ENCODE measurements at places on chromosomes 3 and 15.

DNA sequence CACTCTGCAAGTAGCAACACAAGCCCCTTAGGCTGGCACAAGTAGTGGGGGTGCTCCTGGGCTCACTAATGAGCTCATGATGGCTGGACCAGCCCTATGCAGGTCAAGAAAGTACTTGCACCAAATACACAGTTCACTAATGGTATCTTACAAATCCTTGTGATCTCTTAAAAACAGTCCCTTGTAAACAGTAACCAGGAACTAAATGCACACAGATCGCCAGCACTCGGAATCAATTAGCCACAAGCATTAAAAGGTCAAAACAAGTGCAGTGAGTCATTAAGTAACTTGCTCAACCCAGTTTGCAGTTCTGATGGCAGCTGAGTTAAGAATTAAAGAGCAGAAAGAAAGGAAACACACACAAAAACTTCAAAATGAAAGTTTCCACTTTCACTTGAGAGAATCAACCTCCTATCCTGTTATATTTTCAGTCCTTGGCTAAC, 43.2 kb downstream of the ARHGEF3 start:
- DNase-seq = peak; percentile 93

GRCh38 chr3:16338999-16339398, 74.0 kb downstream of the OXNAD1 start:
- DNase-seq = peak; percentile 84

DNA sequence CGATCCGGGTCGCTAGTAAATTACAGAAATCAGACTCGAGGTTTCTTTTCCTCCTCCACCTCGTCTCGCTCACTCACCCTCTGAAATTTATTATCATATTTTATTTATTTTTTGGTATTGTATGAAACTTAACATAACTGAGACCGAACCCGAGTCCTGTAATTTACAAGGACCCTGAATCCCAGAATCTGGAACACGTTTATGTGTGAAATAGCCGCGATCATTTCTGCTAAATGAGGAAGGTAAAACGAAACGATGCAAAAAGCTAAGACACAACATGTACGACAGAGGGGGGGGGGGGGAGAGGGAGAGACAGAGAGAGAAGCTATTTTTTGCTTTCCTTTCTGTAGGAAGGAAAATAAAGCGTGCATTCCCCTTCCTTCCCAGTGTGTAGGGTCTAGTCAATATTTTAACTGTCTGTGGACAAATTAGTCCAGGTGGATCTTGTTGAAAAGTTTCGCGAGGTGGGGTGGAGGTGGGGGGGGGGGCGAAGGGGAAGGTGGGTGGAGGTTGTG, 1.6 kb downstream of the BBX start:
- peak; percentile 64 for DNase-seq

GRCh38 chr3:10547413-10547812, 42.0 kb upstream of the ATP2B2 start:
- DNase-seq = no peak

DNA sequence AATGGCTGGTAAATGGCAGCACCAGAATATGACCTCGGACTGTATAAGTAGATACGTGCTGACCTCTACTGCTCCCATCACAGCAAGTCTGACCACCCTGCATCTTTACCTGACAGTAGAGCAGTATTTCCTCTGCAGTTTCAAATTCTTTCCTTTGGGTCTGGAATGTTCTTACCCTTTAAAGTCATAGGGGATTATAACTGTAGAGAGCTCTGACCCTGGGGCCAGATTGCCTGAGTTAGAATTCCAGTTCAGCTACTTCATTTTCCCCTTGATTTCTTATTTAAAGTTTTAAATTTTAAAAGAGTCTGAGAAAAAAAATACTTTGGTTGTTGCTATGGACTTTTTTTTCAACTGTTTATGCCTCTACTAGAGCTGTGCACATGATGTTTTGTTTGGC, 237.7 kb downstream of the NR1D2 start:
- no peak for DNase-seq

DNA sequence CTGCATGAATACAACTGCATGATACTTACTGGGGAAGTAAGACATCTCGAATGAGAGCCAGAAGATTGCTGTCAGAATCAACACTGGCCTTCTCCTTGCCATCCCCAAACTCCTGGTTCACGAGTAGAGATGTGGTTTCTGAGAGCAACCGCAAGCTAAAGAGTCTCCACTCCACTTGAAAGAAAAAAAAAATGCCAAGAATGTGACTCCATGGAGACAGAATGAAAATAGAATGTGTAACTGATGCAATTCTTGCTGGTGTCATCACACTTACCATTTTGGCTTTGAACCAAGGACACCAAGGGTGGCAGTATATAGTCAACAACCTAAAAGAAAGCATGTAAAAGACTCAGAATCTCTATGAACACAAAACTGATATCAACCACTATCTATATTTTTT, 280.4 kb downstream of the ULK4 start:
- peak; percentile 96 for DNase-seq

DNA sequence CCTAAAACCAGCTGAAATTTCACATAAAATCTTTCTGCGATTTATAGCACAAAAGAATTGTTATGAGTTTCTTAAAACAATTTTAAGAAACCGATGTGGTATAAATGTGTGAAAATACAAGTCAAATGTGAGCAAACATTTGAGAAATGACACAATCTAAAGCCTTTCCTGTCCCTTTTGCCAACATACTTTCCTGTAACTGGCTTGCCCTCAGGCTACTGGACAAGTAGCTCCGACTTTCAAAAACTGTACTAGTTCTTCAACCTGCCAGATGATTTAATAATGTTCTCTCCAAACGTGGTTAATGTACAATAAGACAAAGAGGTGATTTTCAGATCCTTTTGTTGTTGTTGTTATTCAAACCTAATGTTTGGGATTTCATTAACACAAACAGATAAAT, 105.9 kb upstream of the ARHGEF26 start:
- peak; percentile 9 for DNase-seq

DNA sequence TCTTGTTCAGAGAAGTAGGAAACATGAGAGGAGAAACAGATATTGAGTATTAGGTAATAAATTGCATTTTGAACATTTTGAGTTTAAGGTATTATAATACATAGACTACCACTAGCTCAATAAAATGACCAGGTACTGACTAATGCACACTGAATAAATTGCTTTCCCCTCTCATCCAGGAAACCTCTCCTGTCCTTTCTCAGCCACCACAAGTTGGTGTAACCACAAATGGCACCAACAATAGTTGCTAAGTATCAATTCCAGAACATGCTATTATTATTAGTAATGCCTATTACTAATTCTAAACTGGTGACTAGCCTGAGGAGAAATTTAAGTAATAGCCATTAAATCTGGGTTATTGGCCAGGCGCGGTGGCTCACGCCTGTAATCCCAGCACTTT, 47.3 kb upstream of the XRN1 start:
- no peak for DNase-seq

- no peak for DNase-seq
Measured at GRCh38 chr3:108181172-108181571, 41.1 kb downstream of the IFT57 start.

- DNase-seq = no peak
Measured at GRCh38 chr3:23590424-23591273, 215.1 kb upstream of the UBE2E1 start.

GRCh38 chr15:62141643-62142588, 23.2 kb downstream of the C2CD4B start:
- DNase-seq = no peak

DNA sequence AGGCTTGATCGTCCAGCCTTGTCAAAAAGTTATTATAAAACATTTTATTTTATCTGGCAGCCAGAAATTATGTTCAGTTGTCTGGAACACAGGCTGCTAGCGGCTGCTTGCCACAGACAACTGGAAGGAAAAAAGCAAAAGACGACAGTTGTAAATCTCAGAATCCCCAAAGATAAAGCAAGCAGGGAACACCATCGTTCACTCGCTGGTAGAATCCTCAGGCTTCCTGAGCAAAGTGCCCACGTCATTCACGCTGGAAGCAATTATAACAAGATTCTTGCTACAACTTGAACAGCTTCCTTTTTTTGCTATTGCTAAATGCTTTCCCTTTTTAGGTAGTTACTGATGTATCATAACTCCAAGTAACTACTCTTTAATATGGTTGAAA, 33.6 kb downstream of the ADAMTS17 start:
- DNase-seq = no peak

- DNase-seq = peak; percentile 16
Measured at GRCh38 chr3:184737063-184737462, 25.2 kb upstream of the MAGEF1 start.

DNA sequence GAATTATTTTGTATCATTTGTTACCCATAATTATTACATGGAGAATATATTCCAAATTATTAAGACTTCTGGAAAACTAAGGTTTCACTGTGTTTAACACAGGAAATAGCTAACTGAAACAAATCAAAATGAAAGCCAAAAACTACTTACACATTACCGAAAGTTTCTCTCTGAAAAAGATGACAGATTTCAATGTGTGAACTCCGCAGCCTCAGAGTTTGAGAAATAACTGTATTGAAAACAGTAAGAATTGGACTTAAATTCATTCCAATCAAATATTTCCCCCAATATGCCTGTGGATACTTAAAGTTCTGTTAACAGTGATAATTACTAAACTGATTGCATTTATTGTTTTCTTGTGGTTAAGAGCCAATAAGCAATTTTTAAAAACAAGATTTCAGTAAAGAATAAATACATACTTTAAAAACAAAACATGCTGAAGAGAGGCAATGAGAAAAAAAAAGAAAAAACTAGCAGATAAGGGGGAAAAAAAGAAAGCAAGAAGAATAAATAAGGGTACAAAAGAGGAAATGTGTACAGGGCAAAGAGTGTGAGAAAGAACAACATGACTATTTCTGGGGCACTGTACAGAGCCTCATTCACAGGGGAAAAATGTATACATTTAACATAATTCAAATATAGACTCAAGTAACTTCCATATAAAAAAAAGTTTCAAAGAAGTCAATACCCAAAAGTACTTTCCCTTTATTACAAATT, 30.7 kb downstream of the DENND4A start:
- DNase-seq = no peak

DNA sequence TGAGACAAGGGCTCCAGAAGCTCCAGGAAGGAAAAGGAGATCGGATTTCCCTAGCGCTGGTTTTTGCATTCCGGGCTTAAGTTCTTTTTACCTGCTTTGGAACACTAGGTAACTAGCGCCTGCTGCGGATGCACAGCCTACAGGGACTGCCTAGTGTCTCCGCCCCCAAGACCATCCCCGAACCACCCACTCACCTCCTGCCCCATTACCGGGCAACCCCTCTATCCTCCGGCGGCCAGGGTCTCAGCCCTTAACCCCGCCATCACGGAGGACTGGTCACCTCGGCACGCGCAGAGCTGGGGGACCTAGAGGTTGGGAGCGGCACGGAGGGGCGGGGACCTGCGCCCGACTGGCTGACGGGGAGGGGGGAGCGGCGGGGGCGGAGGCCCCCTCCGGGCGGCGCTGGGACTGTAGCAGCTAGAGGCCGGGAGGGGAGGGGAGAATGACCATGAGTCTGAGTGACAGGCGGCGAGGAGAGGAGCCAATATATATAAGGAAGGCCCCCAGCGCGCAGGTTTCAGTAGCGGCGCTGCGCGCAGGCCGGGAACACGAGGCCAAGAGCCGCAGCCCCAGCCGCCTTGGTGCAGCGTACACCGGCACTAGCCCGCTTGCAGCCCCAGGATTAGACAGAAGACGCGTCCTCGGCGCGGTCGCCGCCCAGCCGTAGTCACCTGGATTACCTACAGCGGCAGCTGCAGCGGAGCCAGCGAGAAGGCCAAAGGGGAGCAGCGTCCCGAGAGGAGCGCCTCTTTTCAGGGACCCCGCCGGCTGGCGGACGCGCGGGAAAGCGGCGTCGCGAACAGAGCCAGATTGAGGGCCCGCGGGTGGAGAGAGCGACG, at the start of gene DLL4:
TSS of gene DLL4 (plus strand) at position 520 of the 839 bp plus-strand sequence. CDS start 329 bp downstream, outside the sequence.
- DNase-seq = peak; percentile 75

DNA sequence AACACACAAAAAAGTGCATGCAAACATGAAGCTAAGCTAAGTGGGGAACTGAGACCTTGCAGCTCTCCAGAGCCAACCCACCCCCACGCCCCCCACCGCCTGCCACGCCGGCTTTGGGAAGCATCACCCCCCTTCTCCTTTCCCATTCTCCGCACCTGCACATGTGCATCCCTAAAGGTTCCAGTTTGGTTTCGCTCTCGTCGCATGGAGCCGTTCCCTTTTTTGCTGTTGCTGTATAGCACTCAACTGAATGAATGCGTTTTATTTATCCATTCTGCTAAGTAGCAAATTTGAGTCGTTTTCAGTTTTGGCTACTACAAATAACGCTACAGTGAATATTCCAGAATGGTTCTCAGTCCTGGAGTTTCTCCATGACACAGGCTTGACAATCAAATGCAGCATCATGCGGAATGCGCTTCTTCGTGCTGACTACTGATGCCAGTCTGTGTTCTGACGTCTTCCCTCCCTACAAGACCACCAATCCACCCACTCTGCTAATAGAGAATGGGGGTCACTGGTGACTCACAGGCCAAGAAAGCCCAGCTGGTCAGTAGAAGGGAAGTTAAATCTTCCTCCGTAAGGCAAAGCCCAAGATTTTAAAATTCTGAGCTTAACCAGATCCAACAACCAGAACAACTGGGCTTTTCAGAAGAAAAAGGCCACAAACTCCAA, 115.3 kb downstream of the XXYLT1 start:
- DNase-seq = no peak

GRCh38 chr3:100104442-100104798, 9.9 kb downstream of the FILIP1L start:
- no peak for DNase-seq

- DNase-seq = peak; percentile 84
Measured at GRCh38 chr15:99703603-99704443, 29.4 kb downstream of the LYSMD4 start.

GRCh38 chr3:100089812-100090668, 24.3 kb downstream of the FILIP1L start:
- peak; percentile 86 for DNase-seq

- DNase-seq = no peak
Measured at GRCh38 chr3:24052446-24052845, 107.4 kb downstream of the NR1D2 start.

DNA sequence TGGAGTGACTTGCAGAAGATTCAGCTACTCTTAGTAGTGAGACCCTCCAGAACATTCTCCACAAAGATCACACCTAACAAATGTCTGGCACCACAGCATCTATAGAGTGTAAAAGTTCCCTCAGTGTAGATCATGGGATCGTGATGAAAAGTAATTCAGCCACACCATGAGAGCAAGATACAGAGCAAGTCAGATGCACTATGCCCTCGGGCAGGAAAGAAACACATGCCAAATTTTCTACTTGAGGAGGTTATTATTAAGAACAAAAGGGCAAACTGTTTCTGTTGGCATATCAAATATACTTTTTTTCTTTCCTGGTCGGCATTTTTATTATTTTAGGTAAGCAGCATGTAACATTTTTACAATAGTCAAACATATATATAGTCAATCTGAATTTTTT, 44.8 kb upstream of the SNTN start:
- DNase-seq = peak; percentile 41

GRCh38 chr3:133377396-133377795, 22.5 kb upstream of the BFSP2 start:
- DNase-seq = peak; percentile 58
